H1 (cell line): ENCODE measurements at places on chromosomes 6 and 20.
A peak's percentile ranks its signal among the peaks of the same experiment; 100 is the strongest.

DNA sequence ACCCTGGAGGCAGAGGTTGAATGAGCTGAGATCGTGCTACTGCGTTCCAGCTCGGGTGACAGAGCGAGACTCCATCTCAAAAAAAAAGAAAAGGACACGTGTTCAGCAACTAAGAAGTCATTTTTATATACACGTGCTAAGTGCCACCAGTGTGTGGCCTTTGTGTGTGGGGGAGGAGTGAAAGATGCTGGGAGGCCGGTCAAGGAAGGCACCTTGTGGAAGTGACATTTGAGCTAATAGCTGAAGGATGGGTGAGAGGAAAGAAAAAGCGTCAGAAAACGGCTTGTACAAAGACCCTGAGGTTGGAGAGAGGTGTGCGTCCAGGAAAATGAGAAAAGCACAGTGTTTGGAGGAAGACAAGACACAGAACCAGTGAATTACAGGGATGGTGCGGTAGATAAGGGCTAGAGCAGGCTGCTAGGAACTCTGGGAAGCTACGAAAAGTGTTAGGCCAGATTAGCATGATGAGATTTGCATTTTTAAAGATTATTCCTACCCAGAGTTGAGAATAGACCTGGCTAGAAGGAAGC is 11.6 kb downstream of the RREB1 start:
- no peak for DNase-seq

DNA sequence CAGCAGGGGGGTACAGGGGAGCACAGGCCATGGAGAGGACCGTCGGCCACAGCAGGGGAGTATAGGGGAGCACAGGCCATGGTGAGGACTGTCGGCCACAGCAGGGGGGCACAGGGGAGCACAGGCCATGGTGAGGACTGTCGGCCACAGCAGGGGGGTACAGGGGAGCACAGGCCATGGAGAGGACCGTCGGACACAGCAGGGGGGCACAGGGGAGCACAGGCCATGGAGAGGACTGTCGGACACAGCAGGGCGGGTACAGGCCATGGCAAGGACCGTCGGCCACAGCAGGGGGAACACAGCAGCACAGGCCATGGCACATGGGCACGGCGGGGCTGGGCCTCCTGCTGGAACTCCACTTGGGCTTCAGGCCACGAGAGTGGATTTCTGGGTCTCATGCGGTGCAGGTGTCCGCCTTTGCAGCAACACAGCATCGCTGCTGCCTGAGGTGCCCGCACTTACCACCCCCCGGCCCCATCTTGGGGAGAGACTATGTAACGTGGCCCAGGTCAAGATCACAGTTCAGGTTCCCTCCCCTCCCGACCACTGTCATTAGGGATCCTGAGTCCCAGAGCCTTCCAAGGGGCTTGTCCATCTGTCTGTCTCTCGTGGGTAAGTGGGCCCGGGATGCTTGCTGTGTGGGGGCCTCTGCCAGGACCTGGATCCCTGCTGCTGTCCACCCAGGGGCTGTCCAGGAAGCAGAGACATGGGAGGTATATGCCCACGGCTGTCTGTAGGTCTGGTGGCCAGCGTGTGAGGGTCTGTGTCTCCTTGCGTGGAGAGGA is 2.5 kb downstream of the NPBWR2 start:
- peak; percentile 41 for DNase-seq

DNA sequence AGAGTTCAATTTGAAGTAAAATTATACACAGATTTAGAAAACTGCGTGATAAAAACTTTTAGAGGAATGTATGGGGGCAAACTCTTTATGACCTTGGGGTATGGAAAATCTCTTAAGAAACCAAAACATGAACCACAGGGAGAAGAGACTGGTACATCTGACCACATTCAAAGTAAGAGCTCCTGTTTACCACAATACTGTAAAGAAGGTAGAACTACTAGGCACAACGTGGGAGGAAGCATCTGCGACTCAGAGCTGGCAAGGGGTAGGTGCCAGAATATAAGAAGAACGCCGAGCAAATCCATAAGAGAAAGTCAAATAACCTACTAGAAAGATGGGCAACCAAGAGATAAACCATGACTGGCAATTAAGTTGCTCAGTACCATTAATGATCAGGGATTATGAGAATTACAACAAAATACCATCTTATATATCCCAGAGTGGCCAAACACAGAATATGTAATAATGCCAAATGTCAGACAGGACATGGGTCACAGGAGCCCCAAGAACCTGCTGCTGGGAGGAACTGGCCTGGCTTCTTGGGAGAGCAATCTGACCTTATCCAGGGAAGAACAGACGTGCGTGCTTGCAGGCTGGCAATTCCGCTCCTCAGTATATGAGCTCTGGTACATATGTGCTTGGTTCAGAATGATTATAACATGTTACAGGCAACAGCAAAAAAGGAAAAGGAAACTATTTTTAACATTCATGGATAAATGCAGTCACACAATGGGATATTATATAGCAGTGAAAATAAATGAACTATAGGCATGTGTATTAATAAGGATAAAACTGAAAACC is 50.2 kb downstream of the INSM1 start:
- DNase-seq: no peak

DNA sequence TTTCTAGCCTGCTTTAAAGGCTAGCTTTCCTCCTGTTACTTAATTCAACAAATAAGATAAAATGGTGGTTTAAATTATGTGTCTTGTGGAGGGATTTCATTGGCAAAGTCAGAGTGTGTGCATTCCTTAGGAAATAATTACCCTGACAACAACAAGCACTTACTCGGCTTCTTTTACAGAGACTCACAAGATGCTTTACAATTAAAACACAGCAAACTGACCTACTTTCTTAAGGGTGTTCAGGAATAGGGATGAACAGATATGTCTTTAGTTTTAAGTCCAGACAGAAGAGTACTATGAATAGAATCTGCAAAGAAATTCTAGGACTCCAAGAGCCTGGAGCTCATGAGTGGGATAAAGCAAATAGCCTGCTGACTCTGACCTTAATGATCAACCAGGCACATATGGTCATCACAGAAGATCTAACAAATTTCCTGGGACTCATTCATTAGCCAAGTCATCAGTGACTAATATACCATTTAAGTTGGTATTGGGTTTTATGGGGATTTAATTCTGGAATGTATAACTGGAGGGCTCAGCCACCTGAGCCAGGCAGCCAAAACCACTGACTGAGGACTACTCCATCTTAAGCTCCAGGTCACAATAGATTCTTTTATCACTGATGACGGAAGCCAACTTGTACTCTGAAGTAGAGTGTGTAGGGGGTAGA is 161.8 kb upstream of the RIMS1 start:
- no peak for DNase-seq

DNA sequence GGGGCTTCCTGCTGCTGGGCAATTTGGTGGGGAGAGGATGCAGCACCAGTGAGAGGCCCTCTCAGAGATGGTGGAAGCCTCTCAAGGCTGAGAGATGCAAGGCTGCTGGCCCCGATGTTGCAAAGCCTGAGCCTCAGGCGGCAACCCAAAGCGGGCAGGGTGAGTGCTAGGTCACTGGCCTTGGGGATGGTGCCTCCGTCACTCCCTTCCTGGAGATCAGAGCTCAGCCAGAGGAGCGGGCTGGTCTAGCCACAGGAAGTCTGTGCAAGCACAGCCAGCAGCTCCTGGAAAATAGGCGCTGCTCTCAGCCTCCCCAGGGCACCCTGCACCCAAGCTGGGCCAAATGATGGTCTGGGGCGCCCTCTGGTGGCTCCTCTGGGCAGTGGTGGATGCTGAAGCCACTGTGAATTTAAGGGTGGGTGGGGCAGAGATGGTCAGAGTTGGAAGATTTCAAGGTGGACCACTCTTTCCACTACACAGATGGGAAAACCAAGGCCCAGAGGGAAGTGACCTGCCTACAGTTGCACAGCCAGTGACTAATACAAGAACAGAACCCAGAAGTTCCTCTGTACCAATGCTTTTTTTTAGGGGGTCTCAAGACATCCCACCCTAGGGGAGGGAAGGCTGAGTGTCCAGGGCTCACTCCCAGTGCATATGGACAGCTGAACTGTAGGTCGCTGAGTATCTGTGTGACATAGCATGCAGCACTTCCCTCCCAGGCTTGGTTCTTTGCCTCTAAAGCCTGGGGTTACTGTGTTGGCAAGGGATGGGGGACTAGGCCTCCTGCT is 20.8 kb downstream of the C20orf203 start:
- peak; percentile 97 for DNase-seq

- DNase-seq: no peak
These were observed 195.5 kb upstream of the PRDM1 start for GRCh38 chr6:105890521-105891244.

- no peak for DNase-seq
These were observed 76.5 kb downstream of the PHACTR3 start for GRCh38 chr20:59680852-59681251.

DNA sequence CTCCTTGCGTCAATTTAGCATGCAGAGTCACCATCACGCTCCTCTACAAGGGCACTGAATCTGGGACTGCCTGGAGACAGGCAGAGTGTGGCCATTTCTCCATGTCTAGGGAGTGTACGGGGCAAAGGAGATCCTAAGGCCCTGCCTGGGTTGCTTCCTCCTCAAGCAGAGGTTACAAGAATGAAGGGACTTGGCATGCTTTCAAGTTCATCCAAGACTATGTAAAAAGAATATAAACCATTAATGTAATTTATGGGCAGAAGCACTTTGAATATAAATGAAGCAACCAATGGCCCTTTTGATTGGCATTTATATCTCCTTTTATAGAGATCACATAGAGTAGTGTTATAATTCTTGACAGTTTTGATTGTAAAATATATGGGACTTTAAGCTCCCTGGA is 137.5 kb downstream of the BTBD3 start:
- DNase-seq: no peak

GRCh38 chr6:154266560-154267099 is 90.0 kb downstream of the IPCEF1 start:
- no peak for DNase-seq

- DNase-seq: no peak
These were observed 14.9 kb downstream of the TREML2 start for GRCh38 chr6:41186031-41186562.

- DNase-seq: no peak
These were observed 4.9 kb downstream of the MTCH1 start for GRCh38 chr6:36980876-36981619.

GRCh38 chr6:43639984-43640800 is 4.6 kb downstream of the MAD2L1BP start:
- DNase-seq: no peak

GRCh38 chr6:10522929-10523573 is 1.9 kb downstream of the GCNT2 start:
- DNase-seq: peak; percentile 58

DNA sequence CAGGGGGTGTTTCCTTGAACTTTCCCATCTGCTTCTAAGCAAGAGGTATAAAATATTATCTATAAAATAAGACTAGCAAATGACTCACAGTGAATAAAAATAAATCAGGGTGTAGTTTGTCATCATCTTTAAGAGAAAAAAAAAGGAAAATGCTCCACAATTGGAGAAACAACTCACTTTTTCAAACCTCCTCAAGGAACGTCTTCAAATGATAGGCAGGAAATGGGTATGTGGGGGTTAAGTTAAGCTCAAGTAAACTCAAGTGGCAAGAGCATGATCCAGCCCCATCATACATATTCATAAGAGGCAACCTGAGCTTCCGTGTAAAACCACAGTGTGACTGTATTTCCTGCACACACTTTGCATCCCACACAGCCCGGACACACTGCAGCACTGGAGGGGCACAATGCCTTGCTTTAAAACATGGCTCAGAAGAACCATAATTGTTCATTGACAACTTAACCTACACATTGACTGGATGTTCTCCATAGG is 58.5 kb upstream of the CEP85L start:
- DNase-seq: no peak

GRCh38 chr6:29602564-29603361 is 17.8 kb downstream of the OR2H2 start:
- no peak for DNase-seq

- DNase-seq: no peak
These were observed at the start of gene KCNQ2 for GRCh38 chr20:63471981-63472831. Gene KCNQ2 (minus strand): TSS chr20:63472655. CDS start chr20:63472463, 192 bp downstream.

DNA sequence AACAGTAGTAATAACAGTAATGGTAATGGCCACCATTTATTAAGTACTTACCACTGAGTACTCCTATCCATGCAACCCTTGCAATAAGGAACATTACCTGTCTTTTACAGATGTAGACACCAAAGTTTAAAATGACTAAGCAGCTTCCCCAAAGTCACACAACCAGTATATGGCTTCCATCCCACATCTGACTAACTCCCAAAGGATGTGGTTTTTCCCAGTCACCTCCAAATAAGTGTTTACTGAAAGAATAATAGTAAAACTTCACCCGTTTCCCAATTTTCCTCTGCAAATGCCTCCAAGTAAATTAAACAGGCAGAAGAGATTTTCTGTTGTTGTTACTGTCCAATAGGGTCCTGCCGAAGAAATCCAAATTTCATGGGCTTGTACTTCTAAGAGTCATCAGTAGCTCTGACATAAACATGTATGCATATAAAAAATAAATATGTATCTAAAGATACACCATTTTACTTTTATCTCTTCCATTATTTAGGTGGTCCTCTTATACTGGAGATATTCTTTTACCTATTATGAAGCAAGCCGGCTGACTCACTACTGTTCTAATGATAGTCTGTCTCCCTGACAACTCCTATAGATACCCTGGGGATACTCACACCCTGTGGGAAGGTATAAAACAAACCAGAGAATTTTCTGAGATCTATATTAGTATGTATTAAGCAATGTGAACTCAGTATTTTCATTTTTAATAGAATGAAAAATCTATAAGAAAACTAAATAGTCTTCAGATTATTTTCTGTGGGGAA is 77.9 kb upstream of the ID4 start:
- DNase-seq: no peak

- no peak for DNase-seq
These were observed 300.2 kb downstream of the SOX4 start for GRCh38 chr6:21893793-21894192.

- DNase-seq: no peak
These were observed 95.5 kb downstream of the QRSL1 start for GRCh38 chr6:106724848-106725247.

DNA sequence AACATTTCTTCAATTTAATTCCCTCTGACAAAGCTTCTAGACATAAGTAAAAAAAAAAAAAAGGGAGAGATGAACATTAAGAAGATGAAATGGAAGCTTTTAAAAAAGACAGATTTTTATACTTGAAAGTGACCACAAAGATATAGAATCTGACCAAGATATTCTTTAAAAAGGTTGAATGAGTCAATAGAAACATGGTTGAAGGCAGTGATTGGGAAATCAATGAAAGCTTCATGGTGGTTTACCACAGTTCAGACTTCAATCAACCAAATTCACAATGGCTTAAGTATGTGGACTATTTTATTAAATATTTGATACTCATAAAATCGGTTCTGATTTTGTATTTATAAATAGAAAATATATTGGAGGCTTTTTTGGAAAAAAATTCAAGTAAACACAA is 248.4 kb upstream of the HSF2 start:
- DNase-seq: no peak

- no peak for DNase-seq
These were observed 143.2 kb upstream of the TENT5A start for GRCh38 chr6:81895511-81896185.

DNA sequence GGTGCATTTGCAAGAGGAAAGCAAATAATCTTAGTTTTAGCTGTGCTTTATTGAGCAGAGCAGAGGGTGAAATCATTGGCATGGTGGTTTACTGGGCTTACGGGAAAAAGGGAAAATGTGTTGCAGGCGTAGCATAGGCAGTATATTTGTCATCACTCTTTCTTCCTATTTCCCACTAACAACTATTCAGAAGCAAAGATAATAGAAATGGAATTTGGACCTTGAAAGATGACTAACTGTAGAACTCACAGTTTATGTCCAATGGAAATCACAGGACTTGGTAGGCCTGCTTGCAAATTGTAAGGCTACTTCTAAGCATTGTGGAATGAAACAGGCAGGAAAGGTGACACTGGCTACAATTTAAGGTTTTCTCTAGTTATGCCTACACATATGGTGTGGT is 611.9 kb upstream of the MAN1A1 start:
- DNase-seq: no peak

GRCh38 chr6:161268531-161269210 is 5.2 kb downstream of the AGPAT4 start:
- DNase-seq: no peak
